ENCODE measurements at places on chromosomes 1 and 21. TPM values are rescaled to one million over a fixed set of nuclear protein-coding genes. Genes with fewer than 3 reads are reported as not detected.

ANGPTL7 gene
- not detected for total RNA-seq

DNA sequence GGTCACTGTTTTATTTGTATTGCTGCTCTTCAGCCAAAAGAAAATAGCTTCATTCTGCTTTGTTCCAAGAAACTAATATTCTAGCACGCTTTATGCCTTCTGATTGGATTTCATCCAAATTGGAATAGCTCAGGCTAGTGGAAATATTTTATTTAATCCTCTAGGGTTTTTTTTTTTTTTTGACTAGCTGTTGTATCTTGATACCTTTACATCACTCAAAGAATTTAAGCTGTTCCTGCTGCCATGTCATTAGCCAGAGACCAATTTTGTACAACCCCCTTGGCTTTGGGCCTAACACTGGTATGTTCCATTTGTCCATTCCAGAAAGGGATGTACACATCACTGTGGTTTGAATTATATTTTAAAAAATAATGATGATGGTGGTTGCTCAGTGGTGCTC lies 103.0 kb downstream of the DISC1 start:
- no peak for DNase-seq

- no peak for DNase-seq
Measured at GRCh38 chr1:53172426-53173128, 24.0 kb upstream of the CPT2 start.

DNA sequence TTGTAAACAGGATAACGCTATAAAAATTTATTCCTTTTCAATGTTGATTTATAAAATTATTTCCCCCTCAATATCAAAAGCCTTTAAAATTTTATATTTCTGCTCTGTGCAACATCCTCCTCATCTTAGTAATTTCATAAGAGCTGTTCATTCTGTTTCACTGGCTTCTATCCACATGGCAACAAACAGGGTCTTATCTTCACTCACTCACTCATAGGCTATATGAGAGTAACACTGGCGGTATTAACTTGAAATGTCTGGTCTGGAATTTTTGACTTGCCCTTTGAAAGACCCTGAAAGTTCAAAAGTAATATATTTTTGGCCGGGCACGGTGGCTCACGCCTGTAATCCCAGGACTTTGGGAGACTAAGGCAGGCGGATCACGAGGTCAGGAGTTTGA lies 77.4 kb upstream of the KRTAP11-1 start:
- no peak for DNase-seq

GRCh38 chr1:167083066-167083665 lies 7.0 kb downstream of the GPA33 start:
- DNase-seq: no peak

DNA sequence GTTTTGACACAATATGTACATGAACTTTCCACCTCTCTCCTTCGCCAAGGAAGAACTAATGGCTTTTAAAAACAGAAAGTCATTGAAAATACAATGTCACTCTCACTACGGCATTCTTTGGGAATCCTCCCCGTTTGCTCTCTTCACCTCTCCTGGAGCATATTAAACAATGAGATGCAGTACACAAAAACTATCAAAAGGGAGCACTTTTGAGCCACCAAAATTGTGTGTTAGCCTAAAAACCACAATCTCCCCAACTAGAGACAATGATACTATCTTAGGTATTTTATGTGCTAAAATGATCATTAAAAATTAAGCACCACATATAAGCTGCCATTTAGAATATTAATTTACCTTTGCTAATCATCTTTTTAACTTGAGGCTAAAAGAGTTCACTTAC lies 425.5 kb downstream of the KCTD3 start:
- peak; percentile 58 for DNase-seq

LAMB3 gene
- total RNA-seq: 12.7 TPM

GRCh38 chr1:51792864-51793263 lies 85.7 kb downstream of the NRDC start:
- DNase-seq: no peak
